ENCODE measurements at places on chromosomes 12 and 14.

DNA sequence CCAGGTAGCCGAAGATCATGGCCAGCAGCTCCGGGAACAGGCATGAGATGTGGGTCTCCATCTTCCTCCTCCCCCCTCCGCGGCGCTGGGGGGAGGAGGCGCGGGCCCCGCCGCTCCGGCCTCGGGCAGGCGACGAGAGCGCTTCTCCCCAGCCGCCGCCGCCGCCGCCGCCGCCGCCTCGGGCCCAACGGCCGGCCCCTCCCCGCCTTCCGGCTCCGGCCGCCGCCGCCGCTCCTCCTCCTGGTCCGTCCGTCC lies 448 bp downstream of the FBXL14 start:
- H3K27ac ChIP-seq = peak overlapping the region; percentile 94
- H3K4me1 ChIP-seq = peaks cover 46% of the 10 kb centered on the region
- H3K36me3 ChIP-seq = peaks cover 41% of the 10 kb centered on the region
- DNase-seq = no peak
- no peaks in the 10 kb centered on the region for H3K27me3 ChIP-seq

DNA sequence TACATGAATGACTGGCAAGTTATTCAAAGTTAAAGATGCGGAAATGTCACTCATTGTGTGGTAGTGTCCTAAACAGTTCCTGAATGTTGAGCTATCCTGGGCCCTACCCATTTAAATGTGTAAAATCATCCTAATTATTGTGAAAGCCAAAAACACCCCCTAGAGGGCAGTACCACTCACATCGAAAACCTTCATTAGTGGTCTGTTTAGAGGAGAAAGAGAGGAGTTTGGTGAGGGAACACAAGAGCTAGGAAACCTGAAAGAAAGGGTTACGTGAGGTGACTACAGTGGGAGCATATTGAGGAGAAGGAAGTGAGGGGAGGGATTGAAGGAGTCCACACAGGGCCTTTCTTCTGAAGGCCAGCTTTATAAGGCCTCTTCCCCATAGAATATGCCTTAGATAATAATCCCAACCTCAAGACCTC lies 2.5 kb upstream of the TEP1 start:
- H3K27me3 ChIP-seq = no peaks in the 10 kb centered on the region
- peak overlapping the region; percentile 40 for H3K27ac ChIP-seq
- peak; percentile 69 for DNase-seq

DNA sequence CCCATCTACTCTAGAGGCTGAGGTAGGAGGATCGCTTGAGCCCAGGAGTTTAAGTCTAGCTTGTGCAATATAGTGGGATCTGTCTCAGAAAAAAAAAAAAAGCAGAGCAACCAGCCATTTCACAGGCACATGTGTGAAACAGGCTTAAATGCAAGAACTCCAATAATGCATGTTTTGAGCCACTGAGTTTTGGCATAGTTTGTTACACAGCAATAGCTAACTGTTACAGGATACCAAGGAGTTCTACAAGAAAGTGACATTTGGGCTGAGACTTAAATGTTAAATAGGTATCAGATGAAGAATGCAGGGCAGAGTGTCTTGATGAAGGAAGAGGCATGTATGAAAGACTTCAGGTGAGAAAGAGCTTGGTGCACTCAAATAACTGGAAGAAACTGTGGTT lies 240.0 kb upstream of the FOXN3 start:
- H3K36me3 ChIP-seq = peaks cover 5% of the 10 kb centered on the region
- H3K27ac ChIP-seq = no peak overlapping the region
- no peak for DNase-seq
- H3K4me1 ChIP-seq = peaks cover 3% of the 10 kb centered on the region

DNA sequence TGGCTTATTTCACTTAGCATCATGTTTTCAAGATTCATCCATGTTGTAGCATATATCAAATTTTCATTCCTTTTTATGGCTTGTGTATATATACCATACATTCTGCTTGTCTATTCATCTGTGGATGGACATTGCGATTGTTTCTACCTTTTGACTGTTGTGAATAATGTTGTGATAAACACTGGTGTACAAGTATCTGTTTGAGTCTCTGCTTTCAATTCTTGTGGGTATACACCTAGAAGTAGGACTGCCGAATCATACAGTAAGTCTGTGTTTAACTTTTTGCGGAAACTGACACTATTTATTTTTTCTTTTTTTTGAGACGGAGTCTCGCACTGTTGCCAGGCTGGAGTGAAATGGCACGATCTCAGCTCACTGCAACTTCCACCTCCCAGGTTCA lies 19.6 kb upstream of the RPS6KA5 start:
- H3K4me3 ChIP-seq = no peak overlapping the region
- DNase-seq = no peak
- H3K36me3 ChIP-seq = peaks cover 30% of the 10 kb centered on the region
- H3K27me3 ChIP-seq = no peaks in the 10 kb centered on the region
- H3K27ac ChIP-seq = peak overlapping the region; percentile 25

GRCh38 chr12:29155079-29155478 lies 6.0 kb downstream of the FAR2 start:
- H3K27me3 ChIP-seq = peaks cover 2% of the 10 kb centered on the region
- no peak overlapping the region for H3K27ac ChIP-seq
- H3K4me1 ChIP-seq = peaks cover 35% of the 10 kb centered on the region
- peaks cover 6% of the 10 kb centered on the region for H3K36me3 ChIP-seq

- no peak for DNase-seq
- no peaks in the 10 kb centered on the region for H3K27me3 ChIP-seq
- no peak overlapping the region for H3K27ac ChIP-seq
- H3K36me3 ChIP-seq = no peaks in the 10 kb centered on the region
Observed at GRCh38 chr12:125983784-125984500, 918.7 kb downstream of the AACS start.

DNA sequence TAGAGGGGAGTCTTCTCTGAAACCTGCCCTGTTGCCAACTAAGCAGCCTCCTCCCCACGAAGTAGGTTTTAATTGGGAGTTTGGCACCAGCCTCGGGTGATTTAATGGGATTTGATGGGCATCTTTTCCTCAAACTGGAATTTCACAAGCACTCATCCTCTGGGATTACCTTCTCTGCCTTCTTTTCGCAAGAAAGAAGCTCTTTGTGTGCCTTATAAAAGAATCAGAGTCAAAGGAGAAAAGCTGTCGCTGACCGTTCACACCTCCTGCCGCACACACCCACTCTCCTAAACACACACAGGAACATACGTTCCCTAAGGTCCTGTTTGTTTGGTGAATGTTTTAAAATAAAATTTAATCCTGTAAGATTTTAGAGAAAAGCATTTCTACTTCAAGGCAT lies 84.0 kb downstream of the PRMT8 start:
- no peak overlapping the region for H3K27ac ChIP-seq
- H3K4me1 ChIP-seq = no peaks in the 10 kb centered on the region
- H3K4me3 ChIP-seq = no peak overlapping the region
- DNase-seq = no peak
- H3K36me3 ChIP-seq = no peaks in the 10 kb centered on the region
- H3K27me3 ChIP-seq = peaks cover 21% of the 10 kb centered on the region

DNA sequence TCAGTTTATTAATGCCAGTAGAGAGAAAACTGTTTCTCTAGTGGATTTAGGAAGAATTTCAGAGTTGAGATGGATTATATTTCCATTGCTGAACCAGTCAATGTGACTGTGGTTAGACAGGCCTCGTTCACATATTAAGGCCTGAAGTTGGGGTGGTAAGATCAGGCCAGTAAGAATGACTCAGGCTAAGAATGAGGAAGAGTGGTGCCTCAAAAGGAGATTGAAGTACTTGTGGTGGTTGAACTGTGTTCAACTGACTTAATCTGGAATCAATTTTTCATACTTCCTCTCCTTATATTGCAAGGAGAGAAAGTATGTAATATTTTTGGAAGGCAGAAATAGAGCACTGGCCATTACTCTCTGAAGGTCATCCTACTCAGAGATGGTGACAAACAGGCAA lies 37.8 kb upstream of the ATF7IP start:
- DNase-seq = no peak
- no peaks in the 10 kb centered on the region for H3K36me3 ChIP-seq
- H3K4me3 ChIP-seq = no peak overlapping the region
- no peak overlapping the region for H3K27ac ChIP-seq
- H3K4me1 ChIP-seq = no peaks in the 10 kb centered on the region

- H3K4me3 ChIP-seq = no peak overlapping the region
- no peak for DNase-seq
- no peak overlapping the region for H3K27ac ChIP-seq
- H3K36me3 ChIP-seq = no peaks in the 10 kb centered on the region
- peaks cover 5% of the 10 kb centered on the region for H3K27me3 ChIP-seq
- H3K4me1 ChIP-seq = peaks cover 5% of the 10 kb centered on the region
Observed at GRCh38 chr12:218728-219590, 5.0 kb upstream of the SLC6A12 start.

DNA sequence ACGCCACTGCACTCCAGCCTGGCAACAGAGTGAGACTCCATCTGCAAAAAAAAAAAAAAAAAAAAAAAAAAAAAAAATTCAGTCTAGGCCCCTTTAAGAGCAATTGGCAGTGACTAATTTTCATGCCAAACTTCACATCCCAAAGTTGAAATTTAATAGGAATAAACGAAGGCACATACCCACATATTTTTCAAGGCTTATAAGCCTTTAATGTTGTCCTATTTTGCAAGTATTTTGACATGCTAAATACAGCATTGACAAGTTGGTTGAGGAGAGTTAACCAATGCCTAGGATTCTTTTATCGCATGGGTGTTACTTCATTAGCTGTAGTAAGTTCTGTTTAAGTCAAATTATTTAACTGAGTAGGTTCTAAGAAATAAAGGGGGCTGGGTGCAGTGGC lies 23.5 kb upstream of the HIP1R start:
- H3K4me1 ChIP-seq = peaks cover 5% of the 10 kb centered on the region
- H3K27ac ChIP-seq = no peak overlapping the region
- DNase-seq = no peak
- no peak overlapping the region for H3K4me3 ChIP-seq
- no peaks in the 10 kb centered on the region for H3K27me3 ChIP-seq
- H3K36me3 ChIP-seq = no peaks in the 10 kb centered on the region

GRCh38 chr14:39423793-39424192 lies 8.4 kb downstream of the FBXO33 start:
- H3K27me3 ChIP-seq = no peaks in the 10 kb centered on the region
- peaks cover 31% of the 10 kb centered on the region for H3K4me1 ChIP-seq
- no peak for DNase-seq
- no peak overlapping the region for H3K27ac ChIP-seq
- H3K36me3 ChIP-seq = peaks cover 20% of the 10 kb centered on the region
- no peak overlapping the region for H3K4me3 ChIP-seq

GRCh38 chr14:45125754-45126153 lies 8.5 kb downstream of the FKBP3 start:
- no peak overlapping the region for H3K4me3 ChIP-seq
- H3K36me3 ChIP-seq = peaks cover 34% of the 10 kb centered on the region
- peaks cover 2% of the 10 kb centered on the region for H3K4me1 ChIP-seq
- H3K27me3 ChIP-seq = no peaks in the 10 kb centered on the region
- no peak overlapping the region for H3K27ac ChIP-seq
- no peak for DNase-seq

DNA sequence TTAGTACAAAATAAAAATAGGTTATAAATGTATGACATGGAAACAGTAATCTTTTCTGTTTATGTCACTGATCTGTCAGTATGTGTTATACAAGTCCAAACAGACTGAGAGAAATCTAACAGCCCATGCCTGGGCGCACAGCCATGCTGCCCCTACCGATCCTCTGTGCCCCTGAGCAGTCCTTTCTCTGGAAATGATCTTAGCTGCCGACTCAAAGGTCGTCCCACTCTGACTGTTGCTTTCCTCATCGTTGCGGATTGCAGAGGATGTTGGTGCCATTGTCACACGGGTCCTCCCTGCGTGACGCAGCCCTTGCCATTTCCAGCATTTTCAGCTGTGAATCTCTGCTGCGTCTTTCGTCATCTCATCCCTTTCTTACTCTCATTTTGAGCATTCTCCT lies 82.9 kb upstream of the DYNC1H1 start:
- DNase-seq = no peak
- H3K27me3 ChIP-seq = no peaks in the 10 kb centered on the region
- peaks cover 65% of the 10 kb centered on the region for H3K36me3 ChIP-seq

GRCh38 chr12:86698641-86698980 lies 442.4 kb upstream of the MGAT4C start:
- no peak for DNase-seq
- no peaks in the 10 kb centered on the region for H3K4me1 ChIP-seq
- H3K27ac ChIP-seq = no peak overlapping the region
- H3K4me3 ChIP-seq = no peak overlapping the region
- no peaks in the 10 kb centered on the region for H3K36me3 ChIP-seq

- peaks cover 28% of the 10 kb centered on the region for H3K36me3 ChIP-seq
- DNase-seq = peak; percentile 28
- peaks cover 39% of the 10 kb centered on the region for H3K4me1 ChIP-seq
- peaks cover 10% of the 10 kb centered on the region for H3K27me3 ChIP-seq
- H3K27ac ChIP-seq = peak overlapping the region; percentile 74
Observed at GRCh38 chr12:123150275-123150743, 581 bp downstream of the PITPNM2 start.

- H3K4me3 ChIP-seq = no peak overlapping the region
- no peak for DNase-seq
Observed at GRCh38 chr14:41355866-41356265, 250.8 kb upstream of the LRFN5 start.

DNA sequence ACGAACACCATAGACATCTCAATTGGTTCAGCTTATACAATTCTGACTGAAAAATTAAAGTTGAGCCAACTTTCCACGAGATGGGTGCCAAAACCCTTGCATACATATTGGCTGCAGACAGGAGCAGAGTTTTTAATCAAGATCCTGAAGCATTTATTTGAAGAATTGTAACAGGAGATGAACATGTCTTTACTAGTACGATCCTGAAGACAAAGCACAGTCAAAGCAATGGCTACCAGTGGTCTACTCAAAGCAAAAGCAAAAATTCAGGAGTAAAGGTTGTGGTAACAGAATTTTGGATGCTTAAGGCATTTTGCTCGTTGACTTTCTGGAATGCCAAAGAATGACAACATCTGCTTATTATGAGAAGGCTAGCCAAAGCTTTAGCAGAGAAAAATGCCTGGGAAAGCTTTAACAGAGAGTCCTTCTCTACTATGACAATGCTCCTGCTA lies 20.7 kb downstream of the ZDHHC17 start:
- peaks cover 34% of the 10 kb centered on the region for H3K36me3 ChIP-seq
- no peak for DNase-seq
- H3K4me1 ChIP-seq = peaks cover 2% of the 10 kb centered on the region
- no peak overlapping the region for H3K4me3 ChIP-seq
- H3K27me3 ChIP-seq = no peaks in the 10 kb centered on the region

GRCh38 chr14:80211153-80212022 lies at the start of gene DIO2:
Gene DIO2 (minus strand): TSS chr14:80211504. CDS start chr14:80211472, 32 bp downstream.
- H3K4me3 ChIP-seq = no peak within 1 kb of the TSS
- no peaks in the 10 kb centered on the region for H3K4me1 ChIP-seq
- no peaks in the 10 kb centered on the region for H3K27me3 ChIP-seq
- DNase-seq = no peak
- H3K27ac ChIP-seq = no peak within 1 kb of the TSS

DNA sequence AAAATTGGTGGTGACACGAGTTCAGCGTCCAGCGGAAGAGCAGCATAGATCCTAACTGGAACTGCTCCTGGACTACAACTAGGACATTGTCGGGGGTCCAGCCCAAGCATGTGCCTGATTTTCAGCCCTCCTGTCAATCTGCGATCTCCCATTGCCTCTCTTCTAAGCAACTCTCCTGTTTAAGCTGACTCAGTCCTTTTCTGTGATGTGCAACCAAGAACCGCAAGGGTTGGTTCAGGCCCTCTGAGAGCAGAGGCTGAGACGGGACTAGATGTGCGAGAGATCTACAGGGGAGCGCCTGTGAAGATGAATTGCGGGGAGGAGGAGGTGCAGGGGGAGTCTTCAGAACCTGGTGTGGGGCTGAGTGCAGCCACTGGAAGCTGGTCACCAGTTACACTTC lies 3.7 kb upstream of the PAPLN start:
- peaks cover 47% of the 10 kb centered on the region for H3K27me3 ChIP-seq
- H3K4me3 ChIP-seq = no peak overlapping the region
- H3K4me1 ChIP-seq = peaks cover 4% of the 10 kb centered on the region
- H3K36me3 ChIP-seq = no peaks in the 10 kb centered on the region

- DNase-seq = no peak
- no peak overlapping the region for H3K27ac ChIP-seq
- peaks cover 13% of the 10 kb centered on the region for H3K27me3 ChIP-seq
- no peaks in the 10 kb centered on the region for H3K4me1 ChIP-seq
- H3K36me3 ChIP-seq = no peaks in the 10 kb centered on the region
Observed at GRCh38 chr14:101784631-101785030, 23.1 kb downstream of the PPP2R5C start.

All from activated CD8-positive, alpha-beta T cell treated with anti-CD3 and anti-CD28 coated beads, Interleukin-2, amount 10 ng/mL, durations not matched to agents 7 days and 5 days (primary cell).